Naive thymus-derived CD8-positive, alpha-beta T cell (primary cell): ENCODE measurements at places on chromosomes 5 and 9. TPM values are rescaled to one million over a fixed set of nuclear protein-coding genes. Genes with fewer than 3 reads are reported as not detected.

Gene NPR3
- 0.08 TPM for total RNA-seq

GRCh38 chr5:165836046-165836445 is 2330.6 kb downstream of the MAT2B start:
- no peak for DNase-seq

Gene CSF1R
- 1.0 TPM for total RNA-seq

DNA sequence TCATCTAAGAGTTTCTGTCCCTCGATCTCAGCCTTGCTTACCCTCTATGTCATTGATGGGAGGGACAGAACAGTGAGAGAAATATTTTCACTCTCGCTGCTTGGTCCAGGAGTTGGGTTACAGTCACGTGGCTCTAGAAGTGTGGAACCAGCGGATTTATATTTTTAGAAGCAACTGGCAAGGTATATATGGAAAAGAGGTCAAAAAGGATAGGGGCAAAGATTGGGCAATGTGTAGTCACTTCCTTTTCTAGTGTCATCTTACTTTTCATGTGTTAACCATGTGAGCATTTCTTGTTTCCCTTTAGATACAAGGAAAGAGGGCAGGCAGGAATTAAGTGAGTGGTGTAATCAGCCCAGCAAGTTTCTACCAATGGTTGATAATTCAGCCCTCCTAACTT is 111.5 kb upstream of the ZNF366 start:
- no peak for DNase-seq

GRCh38 chr9:77561331-77562018 is 86.6 kb downstream of the GNA14 start:
- no peak for DNase-seq

Gene IL12B
- total RNA-seq = not detected

Gene MORN5
- total RNA-seq = not detected

Gene NFX1
- 70.5 TPM for total RNA-seq

Gene PCDHB5
- total RNA-seq = 0.18 TPM

GRCh38 chr9:136429075-136429628 is 10.5 kb downstream of the INPP5E start:
- DNase-seq = no peak

Gene PCDHAC2
- not detected for total RNA-seq

DNA sequence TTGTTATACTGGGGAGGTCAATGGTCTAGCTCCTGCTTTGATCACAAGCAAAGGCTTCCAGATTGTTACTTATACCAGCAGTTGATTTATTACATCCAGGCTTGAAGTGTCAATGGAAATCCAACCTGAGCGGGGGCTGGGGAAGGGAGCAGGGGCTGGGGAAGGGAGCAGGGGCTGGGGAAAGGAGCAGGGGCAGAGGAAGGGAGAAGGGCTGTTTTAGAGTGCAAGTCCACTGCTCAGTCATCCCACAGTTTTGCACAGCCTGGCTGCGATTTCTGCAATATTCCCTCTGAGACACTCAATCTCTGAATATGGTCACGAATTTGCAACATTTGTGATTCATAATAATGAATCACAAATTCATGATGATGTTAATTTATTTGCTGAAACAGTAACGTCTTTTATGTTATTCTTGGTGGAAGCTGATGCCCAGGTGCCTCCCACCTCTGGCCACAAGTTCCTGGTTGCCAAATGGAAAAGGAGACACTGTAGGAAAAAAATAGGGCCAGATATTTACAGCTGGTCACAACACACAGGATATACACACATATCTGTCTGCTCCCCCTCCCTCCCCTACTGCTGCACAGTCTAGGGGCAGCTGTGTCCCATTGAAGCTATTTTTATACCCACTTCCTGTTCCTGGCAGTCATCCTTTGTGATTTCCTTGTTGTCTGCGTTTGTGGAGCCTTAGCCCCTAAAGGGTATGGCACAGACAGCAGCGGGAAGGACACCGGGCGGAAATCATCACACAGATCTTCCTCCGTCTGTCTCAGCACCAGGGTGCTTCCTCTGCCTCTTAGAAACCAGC is 325.1 kb downstream of the GADD45G start:
- no peak for DNase-seq

Gene UBQLN1
- 112 TPM for total RNA-seq

DNA sequence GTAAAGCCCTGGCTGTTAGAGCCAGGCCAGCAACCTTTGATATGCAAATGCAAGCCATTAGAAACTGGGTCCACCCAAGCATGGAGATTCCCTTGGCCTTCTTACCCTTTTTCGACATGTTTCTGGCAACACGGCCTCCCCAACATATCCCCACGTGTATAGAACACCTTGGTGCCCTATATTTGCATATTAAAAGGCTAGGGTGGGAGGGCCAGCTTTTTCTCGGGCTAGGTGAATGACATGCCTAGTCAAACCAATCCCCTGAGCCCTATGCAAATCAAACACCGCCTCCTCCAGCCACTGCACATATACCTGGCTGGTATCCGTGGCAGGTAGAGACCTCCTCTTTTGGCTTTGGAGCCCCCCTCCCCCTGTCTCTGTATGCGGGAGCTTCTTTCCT is 55.6 kb upstream of the ZFR start:
- DNase-seq = no peak

DNA sequence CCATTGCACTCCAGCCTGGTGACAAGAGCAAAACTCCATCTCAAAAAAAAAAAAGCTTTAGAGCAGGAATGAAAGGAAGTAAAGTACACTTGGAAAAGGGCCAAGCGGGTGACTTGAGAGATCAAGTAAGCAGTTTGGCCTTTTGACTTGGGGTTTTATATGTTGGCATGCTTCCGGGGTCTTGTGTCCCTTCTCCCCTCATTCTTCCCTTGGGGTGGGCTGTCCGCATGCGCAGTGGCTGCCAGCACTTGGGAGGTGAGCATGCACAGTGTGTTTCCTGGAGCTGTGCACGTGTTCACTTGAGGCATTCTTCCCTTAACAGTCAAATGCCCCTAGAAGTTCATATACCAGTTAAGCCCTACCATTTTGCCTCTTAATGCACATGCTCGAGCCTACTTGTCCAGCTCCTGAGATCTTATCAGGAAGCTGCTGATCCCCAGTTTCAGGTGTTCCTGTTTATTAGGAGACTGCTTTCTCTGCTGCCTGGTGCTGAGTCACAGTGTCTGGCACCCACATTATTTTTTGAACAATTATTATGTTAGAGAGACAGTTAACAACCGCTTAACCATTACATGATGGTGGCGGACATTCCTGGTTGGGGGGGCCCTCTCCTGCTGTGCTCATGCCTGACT is 32.6 kb upstream of the PRRC2B start:
- peak; percentile 57 for DNase-seq

Gene ELAVL2
- total RNA-seq = not detected

Gene ADGRV1
- total RNA-seq = 0.08 TPM

Gene CRB2
- total RNA-seq = 0.18 TPM

GRCh38 chr5:56814361-56814962 is 887 bp upstream of the MAP3K1 start:
- DNase-seq = peak; percentile 3

DNA sequence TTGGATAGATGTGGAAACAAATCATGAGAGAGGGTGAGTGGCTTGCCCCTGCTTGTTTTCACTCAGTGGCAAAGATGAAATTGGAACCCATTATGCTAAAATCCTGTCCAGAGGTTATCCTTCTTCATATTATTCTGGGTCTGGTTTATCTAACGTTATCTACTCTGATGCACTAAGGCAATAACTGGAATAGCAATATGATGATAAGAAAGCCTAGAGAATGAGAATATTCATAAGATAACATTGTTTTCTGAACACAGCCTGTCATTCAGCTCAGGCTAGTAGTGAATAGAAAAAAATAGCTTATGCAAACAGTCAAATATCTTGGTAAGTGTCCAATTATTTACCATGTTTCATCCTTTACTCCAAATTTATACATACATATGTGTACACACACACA is 132.0 kb upstream of the C6 start:
- no peak for DNase-seq

Gene TMEM215
- total RNA-seq = not detected

DNA sequence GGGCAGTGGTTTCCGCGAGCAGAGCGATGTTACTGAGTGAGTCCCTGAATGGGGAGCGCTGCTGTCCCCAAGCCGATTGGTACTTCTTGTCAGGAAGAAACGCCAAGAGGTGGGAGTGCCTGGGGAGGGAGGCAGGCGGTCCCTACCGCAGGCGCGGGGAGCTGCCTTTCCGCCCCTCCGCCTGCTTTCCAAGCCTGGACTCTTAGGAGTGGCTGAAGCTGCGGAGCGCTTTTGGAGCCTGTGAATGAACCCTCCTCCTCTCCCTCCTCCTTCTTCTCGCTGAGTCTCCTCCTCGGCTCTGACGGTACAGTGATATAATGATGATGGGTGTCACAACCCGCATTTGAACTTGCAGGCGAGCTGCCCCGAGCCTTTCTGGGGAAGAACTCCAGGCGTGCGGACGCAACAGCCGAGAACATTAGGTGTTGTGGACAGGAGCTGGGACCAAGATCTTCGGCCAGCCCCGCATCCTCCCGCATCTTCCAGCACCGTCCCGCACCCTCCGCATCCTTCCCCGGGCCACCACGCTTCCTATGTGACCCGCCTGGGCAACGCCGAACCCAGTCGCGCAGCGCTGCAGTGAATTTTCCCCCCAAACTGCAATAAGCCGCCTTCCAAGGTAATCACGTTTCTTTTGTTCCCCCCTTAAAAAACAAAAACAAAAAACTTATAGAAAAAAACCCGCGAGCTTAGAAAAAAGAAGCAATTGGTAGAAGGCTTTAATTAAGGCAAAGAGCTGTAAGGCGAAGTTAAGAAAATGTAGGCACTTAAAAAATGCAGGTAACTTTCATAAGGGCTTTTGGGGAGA is at the start of gene VCAN:
VCAN (plus strand) TSS at position 340 of the 808 bp plus-strand sequence. CDS start 11,775 bp downstream, outside the sequence.
- no peak for DNase-seq

- no peak for DNase-seq
These were observed 3.6 kb downstream of the SLC12A7 start for GRCh38 chr5:1108023-1108864.
